ENCODE measurements at places on chromosomes 12 and 14.

GRCh38 chr14:22026527-22026926 lies 352.9 kb upstream of the OR4E1 start:
- no peak for DNase-seq

- DNase-seq, result no peak
Observed at GRCh38 chr14:84095681-84096080, 1434.3 kb upstream of the FLRT2 start.

DNA sequence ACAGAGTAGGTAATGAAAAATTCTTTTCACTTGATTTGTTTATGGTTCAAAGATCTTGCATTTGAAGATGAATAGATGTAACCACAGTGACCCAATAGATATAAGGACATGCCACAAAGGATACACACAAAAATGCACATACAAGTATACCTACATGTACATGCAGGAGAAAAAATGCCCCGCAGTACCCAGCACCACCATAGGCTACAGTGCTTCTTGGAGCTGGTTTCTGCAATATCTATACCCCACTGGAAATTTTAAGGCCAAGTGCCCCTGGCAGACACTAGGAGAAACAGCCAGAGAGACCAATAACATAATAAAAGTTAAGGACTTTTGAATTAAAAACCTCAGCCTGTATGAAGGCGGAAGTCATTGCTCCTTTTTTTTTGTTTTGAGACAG lies 12.1 kb upstream of the STAC3 start:
- no peak for DNase-seq

DNA sequence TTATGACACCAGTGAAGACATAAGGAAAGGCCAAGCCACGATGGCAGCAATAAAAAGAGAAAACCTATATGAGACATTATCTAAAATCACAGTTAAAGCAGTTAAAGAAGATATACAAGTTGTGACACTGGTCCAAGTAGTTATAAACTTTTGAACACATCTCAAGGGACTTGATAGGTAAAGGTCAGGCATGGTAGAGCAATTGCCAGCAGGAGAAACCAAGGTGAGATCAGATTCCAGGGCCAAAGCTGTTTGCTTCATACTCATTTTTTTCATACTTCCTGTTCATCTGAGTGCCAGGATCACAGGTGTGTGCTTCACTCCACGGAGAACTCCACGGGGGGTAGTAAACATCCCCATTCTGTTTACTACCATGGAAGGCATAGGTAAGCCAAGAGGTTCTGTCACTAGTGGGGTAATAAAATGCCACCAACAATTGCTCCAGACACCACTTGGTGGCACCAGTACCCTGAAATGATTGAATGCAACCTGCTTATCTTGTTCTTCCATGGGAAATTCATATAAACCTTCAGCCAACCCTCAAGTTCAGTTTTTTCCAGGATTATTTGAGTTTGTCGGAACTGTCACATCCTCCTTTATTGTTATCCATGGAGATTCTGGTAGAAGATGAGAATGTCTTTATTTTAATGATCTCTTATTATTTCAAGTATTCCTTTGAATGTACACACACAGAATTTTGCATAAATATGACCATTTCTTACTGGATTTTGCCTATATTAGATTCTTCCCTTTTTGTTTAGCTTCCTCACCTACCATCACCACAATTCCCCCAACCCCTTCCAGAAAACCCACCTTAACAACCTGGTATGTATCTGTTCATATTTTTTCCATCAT lies 59.2 kb upstream of the TSPAN8 start:
- DNase-seq, result no peak

- DNase-seq, result no peak
Observed at GRCh38 chr14:24435192-24435810, 5.5 kb downstream of the KHNYN start.

DNA sequence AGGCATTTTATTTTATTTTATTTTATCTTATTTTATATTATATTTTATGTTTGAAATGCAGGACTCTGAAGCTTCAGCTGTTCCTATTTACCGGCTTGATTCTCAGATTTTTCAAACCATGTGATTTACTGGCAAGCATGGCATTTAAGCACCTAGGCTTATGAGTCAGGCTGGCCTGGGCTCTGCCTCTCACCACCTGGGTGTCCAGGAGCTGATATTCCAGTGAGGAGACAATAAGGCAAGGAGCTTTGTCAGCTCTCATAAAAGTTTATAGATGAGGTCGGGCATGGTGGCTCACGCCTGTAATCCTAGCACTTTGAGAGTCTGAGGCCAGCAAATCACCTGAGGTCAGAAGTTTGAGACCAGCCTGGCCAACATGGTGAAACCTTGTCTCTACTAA lies 2.1 kb downstream of the DAO start:
- DNase-seq, result no peak

GRCh38 chr14:88834883-88835431 lies 10.5 kb downstream of the TTC8 start:
- no peak for DNase-seq

- no peak for DNase-seq
Observed at GRCh38 chr12:83158613-83159207, 472.0 kb downstream of the TMTC2 start.

- no peak for DNase-seq
Observed at GRCh38 chr12:21478756-21479455, 22.5 kb downstream of the RECQL start.

DNA sequence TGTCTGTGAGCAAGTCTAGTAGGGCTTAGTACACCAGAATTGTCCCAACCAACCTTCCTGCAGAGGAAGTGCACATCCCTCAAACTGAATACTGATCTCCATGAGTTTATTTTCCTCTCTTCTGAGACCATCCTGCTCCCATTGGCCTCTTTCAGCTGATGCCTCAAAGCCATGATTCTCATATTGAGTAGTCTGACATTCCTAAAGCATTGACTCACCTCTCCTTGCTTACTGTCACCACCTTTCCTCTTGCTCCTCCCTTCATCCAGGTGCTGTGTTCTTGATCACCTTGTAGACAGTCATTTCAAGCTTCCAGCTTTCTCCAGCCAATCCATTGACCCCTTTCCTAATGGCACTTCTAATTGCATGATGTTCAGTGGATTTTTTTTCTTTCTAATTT lies 583.7 kb upstream of the USP15 start:
- no peak for DNase-seq

Data from activated T-cell treated with anti-CD3 and anti-CD28 coated beads for 48 hours (primary cell).